Activated CD4-positive, alpha-beta memory T cell treated with anti-CD3 and anti-CD28 coated beads, Interleukin-2, amount 10 ng/mL, durations not matched to agents 7 days and 5 days (primary cell): ENCODE measurements at places on chromosomes 3 and 15. TPM values are rescaled to one million over a fixed set of nuclear protein-coding genes. Genes with fewer than 3 reads are reported as not detected.

The RTP1 gene
- total RNA-seq = not detected

The SMAD6 gene
- total RNA-seq = 0.58 TPM

The GOLGA8J gene
- not detected for total RNA-seq

The MCF2L2 gene
- 7.0 TPM for total RNA-seq

The GHSR gene
- total RNA-seq = not detected

The ZPLD1 gene
- total RNA-seq = not detected

The SNURF gene
- total RNA-seq = 16.0 TPM

The P2RY1 gene
- 0.10 TPM for total RNA-seq

The ETV5 gene
- total RNA-seq = 3.3 TPM

The ITPKA gene
- 0.48 TPM for total RNA-seq

The KBTBD13 gene
- not detected for total RNA-seq

The CCDC174 gene
- total RNA-seq = 25.1 TPM
